ENCODE measurements at places on chromosomes 1 and 21. TPM values are rescaled to one million over a fixed set of nuclear protein-coding genes. Genes with fewer than 3 reads are reported as not detected.

- no peaks in the 10 kb centered on the region for H3K27me3 ChIP-seq
- no peak overlapping the region for H3K4me3 ChIP-seq
- no peak overlapping the region for H3K27ac ChIP-seq
- no peaks in the 10 kb centered on the region for H3K36me3 ChIP-seq
- DNase-seq, result peak; percentile 34
Measured at GRCh38 chr1:87757676-87758075, 429.0 kb downstream of the LMO4 start.

- no peak overlapping the region for H3K27ac ChIP-seq
- no peak for DNase-seq
- H3K4me1 ChIP-seq, result peaks cover 4% of the 10 kb centered on the region
- H3K4me3 ChIP-seq, result no peak overlapping the region
- no peaks in the 10 kb centered on the region for H3K27me3 ChIP-seq
- H3K36me3 ChIP-seq, result no peaks in the 10 kb centered on the region
Measured at GRCh38 chr1:87058343-87058649, 143.9 kb downstream of the HS2ST1 start.

GRCh38 chr1:100443811-100444571 is 91.7 kb downstream of the CDC14A start:
- H3K4me3 ChIP-seq, result no peak overlapping the region
- DNase-seq, result no peak
- H3K36me3 ChIP-seq, result no peaks in the 10 kb centered on the region
- H3K4me1 ChIP-seq, result peaks cover 40% of the 10 kb centered on the region
- H3K27me3 ChIP-seq, result no peaks in the 10 kb centered on the region

- no peak overlapping the region for H3K4me3 ChIP-seq
- no peak overlapping the region for H3K27ac ChIP-seq
- H3K36me3 ChIP-seq, result no peaks in the 10 kb centered on the region
- DNase-seq, result no peak
- H3K27me3 ChIP-seq, result peaks cover 47% of the 10 kb centered on the region
Measured at GRCh38 chr21:40847951-40848350, 993 bp upstream of the DSCAM start.

LIN28A gene
- total RNA-seq, result not detected

SCAMP3 gene
- total RNA-seq, result 85.3 TPM

SVBP gene
- 15.7 TPM for total RNA-seq

SYT6 gene
- not detected for total RNA-seq

DNA sequence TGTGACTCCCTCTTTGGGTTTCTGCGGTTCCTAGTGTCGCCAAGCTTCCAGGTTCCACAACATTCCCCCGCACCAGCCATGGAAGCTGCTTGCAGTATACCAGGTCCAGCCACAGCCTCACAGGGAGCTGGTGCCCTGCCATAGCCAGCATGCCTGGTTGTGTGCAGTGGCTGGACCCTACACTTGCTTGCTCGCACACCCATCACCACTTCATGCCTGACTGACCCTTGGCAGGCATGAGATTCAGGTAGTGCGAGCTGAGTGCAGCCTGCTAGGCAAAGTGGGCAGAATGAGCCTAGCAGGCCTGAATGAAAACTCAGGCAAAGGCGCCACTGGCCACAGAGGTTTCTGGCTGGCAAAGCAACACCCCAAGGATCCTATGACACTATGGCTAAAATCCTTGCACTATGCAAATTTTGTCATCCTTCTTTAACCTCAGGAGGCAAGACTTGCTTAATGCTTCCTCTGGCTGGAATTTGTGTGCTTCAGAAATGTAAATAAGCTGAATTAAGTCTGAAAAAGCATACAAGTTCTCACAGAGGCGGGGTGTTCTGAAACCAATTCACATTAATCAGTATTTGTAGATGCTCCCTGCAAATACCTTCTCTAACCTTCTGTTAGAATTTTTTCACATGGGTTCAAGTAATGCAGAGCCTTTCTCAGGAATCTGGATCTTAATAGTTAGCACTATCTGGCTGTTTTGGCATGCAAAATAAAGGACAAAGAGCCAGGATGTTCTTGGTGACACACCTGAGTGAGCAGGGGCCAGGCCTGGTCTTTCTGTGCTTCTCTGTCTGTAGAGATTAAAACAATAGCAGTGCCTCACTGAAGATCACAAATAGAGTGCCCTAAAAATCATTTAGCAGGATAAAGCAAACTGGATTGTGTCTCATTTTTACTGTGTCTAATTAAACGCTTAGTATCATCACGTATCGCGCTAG is 256.9 kb downstream of the GPATCH2 start:
- no peak for DNase-seq
- H3K4me3 ChIP-seq, result no peak overlapping the region
- no peaks in the 10 kb centered on the region for H3K27me3 ChIP-seq
- no peaks in the 10 kb centered on the region for H3K36me3 ChIP-seq
- H3K4me1 ChIP-seq, result no peaks in the 10 kb centered on the region

GRCh38 chr1:212953321-212953720 is 3.0 kb downstream of the VASH2 start:
- H3K4me3 ChIP-seq, result no peak overlapping the region
- no peak overlapping the region for H3K27ac ChIP-seq
- H3K27me3 ChIP-seq, result peaks cover 41% of the 10 kb centered on the region
- peaks cover 5% of the 10 kb centered on the region for H3K4me1 ChIP-seq

GRCh38 chr1:52602856-52603600 is 857 bp downstream of the GPX7 start:
- H3K36me3 ChIP-seq, result peaks cover 19% of the 10 kb centered on the region
- peak overlapping the region; percentile 62 for H3K27ac ChIP-seq

GRCh38 chr1:192407206-192407605 is 90.4 kb downstream of the RGS21 start:
- no peaks in the 10 kb centered on the region for H3K27me3 ChIP-seq
- H3K4me3 ChIP-seq, result no peak overlapping the region
- H3K4me1 ChIP-seq, result no peaks in the 10 kb centered on the region
- H3K27ac ChIP-seq, result no peak overlapping the region

DNA sequence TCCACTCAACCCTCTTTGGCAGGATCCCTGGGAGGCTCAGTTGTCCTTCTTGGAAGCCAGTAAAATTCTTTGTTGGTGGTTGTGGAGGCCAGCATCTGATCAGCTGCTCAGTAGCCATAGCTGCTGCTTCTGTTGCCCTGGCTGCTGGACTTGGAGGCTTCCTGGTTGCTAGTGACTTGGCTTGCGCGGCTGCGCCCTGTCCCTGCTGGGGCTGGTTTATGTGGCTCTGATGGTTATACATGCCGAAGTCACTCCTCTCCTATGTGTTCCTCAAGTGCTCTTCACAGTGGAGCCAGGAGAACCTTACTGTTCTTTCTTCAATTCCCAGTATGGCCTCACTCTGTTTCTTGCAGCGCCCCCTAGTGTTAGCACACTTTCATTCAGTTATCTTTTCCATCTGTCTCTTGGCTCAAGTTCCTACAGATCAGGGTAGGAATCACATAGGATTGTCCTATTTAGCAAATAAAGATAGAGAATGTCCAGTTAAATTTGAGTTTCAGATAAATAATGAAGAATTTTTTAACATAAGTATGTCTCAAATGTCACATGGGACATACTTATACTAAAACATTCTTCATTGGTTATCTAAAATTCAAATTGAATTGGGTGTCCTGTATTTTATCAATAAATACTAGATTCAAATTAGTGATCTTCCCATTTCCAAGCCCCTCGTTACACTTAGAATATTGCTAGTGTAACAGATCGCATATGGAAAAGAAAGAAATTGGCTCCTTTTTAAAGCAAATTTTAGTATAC is 176.5 kb downstream of the TGFB2 start:
- H3K27me3 ChIP-seq, result no peaks in the 10 kb centered on the region
- H3K36me3 ChIP-seq, result no peaks in the 10 kb centered on the region
- peak; percentile 36 for DNase-seq
- peaks cover 4% of the 10 kb centered on the region for H3K4me1 ChIP-seq

KCNE1 gene
- 21.2 TPM for total RNA-seq

RNU1-2 gene
- 2,748 TPM for total RNA-seq

DNA sequence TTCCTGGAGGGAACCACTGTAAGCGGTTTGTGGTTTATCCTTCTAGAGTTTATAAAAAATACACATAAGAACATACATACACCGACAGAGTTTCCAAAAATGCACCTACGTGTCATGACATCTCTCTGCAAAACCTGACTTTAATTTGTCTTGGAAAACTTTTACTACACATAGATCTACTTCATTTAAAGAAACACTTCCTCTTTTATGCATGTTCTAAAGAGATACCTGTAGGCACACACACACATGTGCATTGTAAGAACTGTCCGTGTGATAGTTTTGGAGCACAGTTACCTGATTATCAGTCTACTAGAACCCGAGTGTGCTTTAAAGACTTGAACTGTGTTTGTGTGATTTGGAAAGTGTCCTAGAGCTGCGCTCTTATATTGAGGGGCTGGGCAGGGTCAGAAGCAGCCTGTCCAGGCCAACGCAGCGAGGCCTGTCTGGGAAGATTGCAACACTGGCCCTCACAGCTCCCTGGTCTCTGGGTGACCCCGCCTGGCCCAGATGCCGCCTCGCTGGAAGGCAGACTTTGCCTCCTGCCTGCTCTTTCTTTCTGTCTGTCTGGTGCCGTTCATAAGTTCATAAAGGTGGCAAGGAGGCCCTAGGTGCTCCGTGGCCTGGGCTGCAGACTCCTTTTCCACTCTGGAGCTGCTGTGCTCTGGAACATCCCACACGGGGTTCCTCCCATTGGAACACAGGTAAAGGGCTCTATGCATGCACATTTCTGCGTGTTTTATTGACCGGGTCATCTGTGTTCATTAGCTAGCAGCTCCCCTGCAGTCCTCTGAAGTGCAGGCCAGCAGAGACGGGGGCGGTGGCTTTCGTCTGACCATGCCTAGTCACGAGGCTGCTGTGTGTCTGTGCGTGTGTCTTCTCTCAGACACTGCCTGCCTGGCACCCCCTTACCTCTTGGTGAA is 46.3 kb downstream of the AGPAT3 start:
- H3K27me3 ChIP-seq, result no peaks in the 10 kb centered on the region
- peaks cover 15% of the 10 kb centered on the region for H3K4me1 ChIP-seq
- H3K4me3 ChIP-seq, result no peak overlapping the region
- peak; percentile 45 for DNase-seq
- no peaks in the 10 kb centered on the region for H3K36me3 ChIP-seq

DNA sequence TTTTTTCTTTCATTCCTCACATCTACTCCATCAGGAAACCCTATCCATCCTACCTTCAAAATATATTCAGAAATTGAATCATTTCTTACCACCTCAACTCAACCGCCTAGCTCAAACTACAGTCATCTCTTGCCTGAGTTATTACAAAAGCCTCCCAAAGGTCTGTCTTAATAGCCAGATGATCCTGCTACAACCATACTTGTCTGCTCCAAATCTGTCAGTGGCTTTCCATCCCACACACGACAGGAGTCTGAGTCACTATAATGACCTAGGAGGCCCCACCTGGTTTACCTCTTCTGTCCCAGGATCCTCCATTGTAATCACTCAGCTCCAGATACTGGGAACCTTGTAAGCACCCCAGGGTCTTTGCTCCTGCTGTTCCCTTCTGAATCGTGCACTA is 37.1 kb upstream of the IL12RB2 start:
- no peak overlapping the region for H3K27ac ChIP-seq
- DNase-seq, result no peak
- no peaks in the 10 kb centered on the region for H3K27me3 ChIP-seq
- no peak overlapping the region for H3K4me3 ChIP-seq
- no peaks in the 10 kb centered on the region for H3K4me1 ChIP-seq
- H3K36me3 ChIP-seq, result no peaks in the 10 kb centered on the region

CFHR5 gene
- not detected for total RNA-seq

- no peaks in the 10 kb centered on the region for H3K27me3 ChIP-seq
- H3K36me3 ChIP-seq, result no peaks in the 10 kb centered on the region
- H3K4me3 ChIP-seq, result no peak overlapping the region
- DNase-seq, result no peak
- H3K4me1 ChIP-seq, result no peaks in the 10 kb centered on the region
Measured at GRCh38 chr1:231616667-231617066, 9.9 kb upstream of the DISC1 start.

PLA2G2D gene
- not detected for total RNA-seq

GRCh38 chr1:39828734-39829133 is 40.1 kb upstream of the BMP8B start:
- H3K4me1 ChIP-seq, result no peaks in the 10 kb centered on the region
- H3K27ac ChIP-seq, result no peak overlapping the region
- no peaks in the 10 kb centered on the region for H3K36me3 ChIP-seq
- no peak for DNase-seq
- H3K4me3 ChIP-seq, result no peak overlapping the region
- peaks cover 3% of the 10 kb centered on the region for H3K27me3 ChIP-seq

- peaks cover 3% of the 10 kb centered on the region for H3K4me1 ChIP-seq
- H3K27ac ChIP-seq, result no peak overlapping the region
- DNase-seq, result no peak
- H3K36me3 ChIP-seq, result no peaks in the 10 kb centered on the region
- no peaks in the 10 kb centered on the region for H3K27me3 ChIP-seq
- no peak overlapping the region for H3K4me3 ChIP-seq
Measured at GRCh38 chr1:219459351-219460080, 153.4 kb downstream of the ZC3H11B start.

KCNN3 gene
- total RNA-seq, result 1.9 TPM

DNA sequence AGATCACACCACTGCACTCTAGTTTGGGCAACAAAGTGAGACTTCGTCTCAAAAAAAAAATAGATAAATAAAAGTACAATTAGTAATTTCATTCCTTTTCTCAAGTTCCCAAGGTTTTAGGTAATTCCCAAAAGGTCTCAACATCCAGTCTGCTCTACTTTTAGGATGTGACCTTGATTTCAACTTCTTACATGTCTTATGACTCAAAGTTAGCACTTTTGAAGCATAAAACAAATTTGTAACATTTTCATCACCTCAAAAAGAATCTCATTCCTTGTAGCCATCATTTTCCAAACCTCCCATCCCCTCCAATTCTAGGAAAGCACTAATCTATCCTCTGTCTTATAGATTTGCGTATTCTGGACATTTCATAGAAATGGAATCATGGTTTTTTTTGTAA is 32.2 kb downstream of the SNX27 start:
- no peak overlapping the region for H3K4me3 ChIP-seq
- H3K36me3 ChIP-seq, result peaks cover 6% of the 10 kb centered on the region
- H3K27me3 ChIP-seq, result no peaks in the 10 kb centered on the region
- no peaks in the 10 kb centered on the region for H3K4me1 ChIP-seq

DNA sequence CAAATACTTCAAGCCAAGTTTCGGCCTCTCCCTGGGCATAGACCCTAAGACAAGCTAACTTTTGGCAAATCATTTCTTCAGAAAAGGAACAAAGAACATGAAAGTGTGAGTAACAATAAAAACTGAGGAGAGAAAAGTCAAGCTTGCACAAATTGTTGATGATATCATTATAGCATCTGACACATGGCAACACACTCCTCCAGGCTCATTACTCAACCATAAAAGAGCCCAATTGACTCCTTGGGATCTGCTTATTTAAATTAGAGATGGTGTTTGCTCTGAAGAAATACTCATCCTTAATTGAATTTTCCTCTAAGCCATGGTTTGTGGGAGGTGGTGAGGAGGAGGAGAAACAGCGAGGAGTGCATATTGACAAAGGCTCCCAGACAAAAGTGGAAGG is 54.5 kb downstream of the TNFSF4 start:
- H3K27ac ChIP-seq, result no peak overlapping the region
- H3K4me1 ChIP-seq, result no peaks in the 10 kb centered on the region
- no peak overlapping the region for H3K4me3 ChIP-seq
- DNase-seq, result no peak
- no peaks in the 10 kb centered on the region for H3K27me3 ChIP-seq

GRCh38 chr1:204863024-204863423 is 7.6 kb upstream of the NFASC start:
- H3K27ac ChIP-seq, result no peak overlapping the region
- no peaks in the 10 kb centered on the region for H3K36me3 ChIP-seq
- no peak overlapping the region for H3K4me3 ChIP-seq
- peaks cover 13% of the 10 kb centered on the region for H3K27me3 ChIP-seq
- DNase-seq, result no peak

- no peaks in the 10 kb centered on the region for H3K27me3 ChIP-seq
- H3K36me3 ChIP-seq, result no peaks in the 10 kb centered on the region
- H3K27ac ChIP-seq, result no peak overlapping the region
- no peak overlapping the region for H3K4me3 ChIP-seq
Measured at GRCh38 chr1:178632653-178633052, 92.4 kb upstream of the RALGPS2 start.

NDUFS2 gene
- 78.6 TPM for total RNA-seq
